ENCODE measurements at places on chromosomes 6 and 20. TPM values are rescaled to one million over a fixed set of nuclear protein-coding genes. Genes with fewer than 3 reads are reported as not detected.

CRISP3 gene
- not detected for total RNA-seq

TSPO2 gene
- 0.49 TPM for total RNA-seq

PRICKLE4 gene
- total RNA-seq = 2.8 TPM

- H3K4me3 ChIP-seq = peak overlapping the region; percentile 83
- H3K27me3 ChIP-seq = no peaks in the 10 kb centered on the region
- H3K36me3 ChIP-seq = no peaks in the 10 kb centered on the region
- H3K4me1 ChIP-seq = peaks cover 20% of the 10 kb centered on the region
- DNase-seq = peak; percentile 82
Measured at GRCh38 chr20:18058661-18059467, 1.1 kb upstream of the OVOL2 start.

DNA sequence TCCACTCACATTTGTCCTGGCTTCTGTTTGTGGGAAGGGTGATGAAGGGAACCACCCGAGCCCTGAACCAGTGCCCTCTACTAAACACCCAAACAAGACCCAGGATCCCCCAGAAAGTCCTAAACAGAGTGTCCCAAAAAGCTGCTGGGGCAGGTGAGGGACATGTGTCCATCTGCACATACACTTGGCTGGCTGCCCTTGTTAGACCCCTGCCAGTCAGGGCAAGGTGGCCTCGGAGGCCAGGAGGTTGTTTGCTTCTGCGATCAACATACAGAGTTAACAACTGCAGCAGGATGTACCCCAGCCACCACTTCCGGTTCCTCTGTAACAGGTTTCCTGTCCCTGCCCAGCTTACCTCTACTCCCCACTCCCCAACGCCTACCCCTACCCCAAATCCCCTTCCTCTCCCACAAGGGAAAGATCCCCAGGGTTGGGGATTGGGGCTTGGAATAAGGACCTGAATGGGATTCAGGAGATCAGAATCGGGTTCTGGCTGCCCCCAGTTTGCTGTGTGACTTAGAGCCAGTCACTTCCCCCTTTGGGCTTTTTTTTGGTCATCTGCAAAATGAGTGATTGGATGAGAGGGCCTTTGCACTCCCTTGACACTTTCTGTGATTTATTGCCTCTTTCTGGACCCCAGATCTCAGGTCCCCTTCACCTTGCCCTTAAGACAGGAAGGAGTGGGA is 13.9 kb downstream of the DEF6 start:
- no peaks in the 10 kb centered on the region for H3K27me3 ChIP-seq
- H3K4me3 ChIP-seq = no peak overlapping the region
- no peak for DNase-seq
- H3K4me1 ChIP-seq = no peaks in the 10 kb centered on the region
- H3K27ac ChIP-seq = no peak overlapping the region

TEAD3 gene
- total RNA-seq = 51.8 TPM

DNA sequence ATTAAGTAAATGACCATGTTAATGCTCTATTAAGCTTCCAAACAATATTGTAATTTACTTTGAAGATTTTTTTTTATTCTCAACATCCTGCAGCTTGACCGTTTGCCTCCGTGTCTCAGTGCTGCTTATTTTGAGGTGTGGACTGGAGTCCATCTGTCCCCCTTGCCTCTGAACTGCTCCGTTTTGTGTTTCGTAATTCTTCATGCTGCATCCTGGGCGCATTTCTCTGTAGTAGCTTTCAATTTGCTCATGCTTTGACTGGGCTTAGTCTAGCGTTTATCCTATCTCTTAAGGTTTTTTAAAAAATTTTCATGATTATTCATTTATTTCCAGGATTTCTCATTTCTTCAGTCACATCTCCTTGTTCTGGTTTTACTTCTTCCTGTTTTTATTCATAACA is 37.8 kb downstream of the PTPN1 start:
- H3K4me1 ChIP-seq = no peaks in the 10 kb centered on the region
- no peaks in the 10 kb centered on the region for H3K36me3 ChIP-seq
- H3K27me3 ChIP-seq = no peaks in the 10 kb centered on the region
- no peak overlapping the region for H3K4me3 ChIP-seq
- no peak for DNase-seq

DNA sequence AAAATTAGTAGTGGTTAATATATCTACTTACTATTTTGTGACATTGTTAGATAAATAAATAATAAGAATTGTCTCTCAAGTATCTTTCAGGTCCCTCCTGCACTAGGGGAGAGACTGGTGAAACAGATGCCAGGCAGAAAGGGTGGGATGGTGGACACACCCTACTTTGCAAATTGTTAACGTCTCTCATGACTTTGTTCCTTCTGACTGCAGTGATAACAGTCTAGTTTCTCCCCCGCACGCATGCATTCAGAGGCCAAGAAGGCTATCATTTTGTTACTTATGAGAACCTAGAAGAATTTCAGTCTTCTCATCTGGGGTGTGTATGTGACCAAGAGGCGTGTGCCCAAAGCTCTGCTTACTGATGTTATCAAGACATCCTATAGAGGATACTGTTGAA is 152.3 kb downstream of the EDN1 start:
- H3K4me1 ChIP-seq = peaks cover 42% of the 10 kb centered on the region
- no peaks in the 10 kb centered on the region for H3K27me3 ChIP-seq
- no peaks in the 10 kb centered on the region for H3K36me3 ChIP-seq

- H3K4me1 ChIP-seq = no peaks in the 10 kb centered on the region
- no peaks in the 10 kb centered on the region for H3K36me3 ChIP-seq
- no peak overlapping the region for H3K4me3 ChIP-seq
- no peak overlapping the region for H3K27ac ChIP-seq
- no peaks in the 10 kb centered on the region for H3K27me3 ChIP-seq
Measured at GRCh38 chr6:141956868-141957267, 175.9 kb upstream of the GJE1 start.

GRCh38 chr6:135701426-135701825 is 150.1 kb upstream of the PDE7B start:
- 0 out of 2 replicates have a peak, but pooled peaks cover 2% of the 10 kb centered on the region for H3K27me3 ChIP-seq
- H3K4me1 ChIP-seq = no peaks in the 10 kb centered on the region
- H3K4me3 ChIP-seq = no peak overlapping the region
- H3K36me3 ChIP-seq = no peaks in the 10 kb centered on the region
- H3K27ac ChIP-seq = no peak overlapping the region

HLA-DQB2 gene
- total RNA-seq = not detected

TRAPPC3L gene
- total RNA-seq = not detected

- peak overlapping the region; percentile 78 for H3K4me3 ChIP-seq
- peak overlapping the region; percentile 94 for H3K27ac ChIP-seq
- peaks cover 10% of the 10 kb centered on the region for H3K4me1 ChIP-seq
- peak; percentile 82 for DNase-seq
Measured at GRCh38 chr6:30325873-30326525, 728 bp upstream of the TRIM39 start.

Measured in Caco-2 (cell line).